ENCODE measurements at places on chromosomes 7 and 10.

- DNase-seq: no peak
Observed at GRCh38 chr7:2663121-2663886, 24.7 kb upstream of the AMZ1 start.

DNA sequence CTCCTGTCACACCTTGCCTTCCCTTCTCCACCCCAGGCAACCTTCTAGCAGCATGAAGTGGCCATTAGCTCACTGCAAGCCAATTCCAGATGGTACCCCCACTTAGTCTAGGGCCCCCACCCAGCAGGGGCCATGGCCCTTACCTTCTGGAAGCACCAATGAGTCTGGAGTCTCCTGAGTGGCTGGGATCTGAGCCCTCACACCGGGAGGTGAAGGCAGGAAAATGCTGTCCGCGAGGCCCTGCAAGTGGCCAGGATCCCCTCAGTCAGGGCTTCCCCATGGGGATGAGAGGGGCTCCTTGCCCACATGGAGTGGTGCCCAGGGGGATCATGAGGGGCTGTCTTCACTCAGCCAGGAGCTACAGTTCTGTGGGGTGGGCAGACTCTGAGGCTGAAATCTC, 4.6 kb downstream of the AQP1 start:
- no peak for DNase-seq

DNA sequence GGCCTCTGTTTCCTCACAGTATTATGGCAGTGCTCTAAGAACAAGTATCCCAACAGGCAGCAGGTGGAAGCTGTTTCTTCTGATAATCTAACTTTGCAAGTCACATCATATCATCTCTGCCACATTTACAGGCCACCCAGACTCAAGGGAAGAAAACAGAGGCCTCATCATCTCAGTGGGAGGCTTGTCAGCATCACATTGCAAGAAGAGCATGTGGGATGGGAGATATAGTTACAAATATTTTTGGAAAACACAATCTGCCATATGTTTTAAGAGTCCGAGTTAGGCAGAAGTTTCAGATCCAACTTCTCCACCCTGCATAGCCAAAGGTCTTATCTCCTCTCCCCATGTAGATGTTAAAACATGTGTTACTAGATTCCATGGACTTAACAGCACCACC, 130.4 kb upstream of the PDE1C start:
- no peak for DNase-seq

GRCh38 chr10:58201704-58202103, 66.0 kb downstream of the IPMK start:
- DNase-seq: no peak

DNA sequence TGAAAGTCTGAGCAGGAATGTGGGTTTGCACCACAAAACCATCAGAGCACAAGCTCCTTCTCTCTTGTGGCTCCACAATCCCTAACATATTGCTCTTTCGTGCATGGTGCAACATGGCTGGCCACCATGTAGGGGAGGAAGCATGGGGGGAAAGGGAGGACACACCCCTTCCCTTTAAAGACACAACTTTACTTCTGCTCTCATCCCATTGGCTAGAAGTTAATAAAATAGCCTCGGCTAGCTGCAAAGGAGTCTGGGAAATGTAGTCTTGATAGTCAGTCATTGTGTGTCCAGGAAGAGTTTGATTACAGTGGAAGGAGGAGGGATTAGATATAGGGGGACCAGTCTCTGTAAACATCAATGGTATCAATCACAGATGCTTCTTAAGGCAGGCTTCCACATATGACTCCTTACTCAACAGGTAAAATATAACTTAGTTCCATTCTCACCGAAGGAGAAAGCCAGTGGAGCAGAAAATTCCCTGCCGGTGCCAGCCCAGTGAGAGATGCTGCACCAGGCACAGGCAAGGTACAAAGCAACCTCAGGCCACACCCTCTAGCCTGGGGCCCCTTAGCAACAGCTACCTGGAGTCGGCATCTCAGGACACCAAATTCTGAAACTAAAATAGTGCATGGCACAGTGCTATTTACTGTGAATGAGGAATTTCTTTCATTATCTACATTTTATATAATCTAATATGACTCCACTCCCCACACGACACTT, 124.7 kb upstream of the CTBP2 start:
- DNase-seq: no peak

Data from GF-D8 (cell line).